Right atrium auricular region (tissue), 2 donors: ENCODE measurements at places on chromosomes 11 and 22. TPM values are rescaled to one million over a fixed set of nuclear protein-coding genes. Genes with fewer than 3 reads are reported as not detected.

- H3K36me3 ChIP-seq = no peaks in the 10 kb centered on the region
- no peaks in the 10 kb centered on the region for H3K27me3 ChIP-seq
- H3K4me1 ChIP-seq = peaks cover 62% of the 10 kb centered on the region
Measured at GRCh38 chr11:125173556-125173955, 9.0 kb downstream of the PKNOX2 start.

GRCh38 chr11:115912484-115912945 is 408.3 kb upstream of the CADM1 start:
- H3K4me1 ChIP-seq = no peaks in the 10 kb centered on the region
- H3K27ac ChIP-seq = no peak overlapping the region
- no peak for DNase-seq

DNA sequence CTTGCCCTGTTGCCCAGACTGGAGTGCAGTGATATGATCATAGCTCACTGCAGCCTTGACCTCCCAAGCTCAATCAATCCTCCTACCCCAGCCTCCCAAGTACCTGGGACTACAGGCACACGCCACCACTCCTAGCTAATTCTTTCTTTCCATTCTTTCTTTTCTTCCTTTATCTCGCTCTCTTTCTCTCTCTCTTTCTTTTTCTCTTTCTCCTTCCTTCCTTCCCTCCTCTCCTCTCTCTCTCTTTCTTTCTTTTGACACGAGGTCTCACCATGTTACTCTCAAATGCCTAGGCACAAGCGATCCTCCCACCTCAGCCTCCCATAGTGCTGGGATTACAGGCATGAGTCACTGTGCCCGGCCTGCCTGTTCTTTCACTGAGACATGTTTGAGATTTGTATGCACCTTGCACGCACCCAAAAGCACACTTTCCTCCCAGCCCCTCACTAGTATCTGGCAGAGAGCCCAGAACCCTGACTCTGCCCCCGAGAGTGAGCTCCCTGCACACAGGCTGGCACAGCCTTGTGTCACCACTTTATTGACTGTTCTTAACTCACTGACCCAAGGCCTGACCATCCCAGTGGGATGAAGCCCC is 56.8 kb downstream of the CD6 start:
- H3K36me3 ChIP-seq = no peaks in the 10 kb centered on the region
- H3K4me3 ChIP-seq = no peak overlapping the region
- DNase-seq = no peak
- no peak overlapping the region for H3K27ac ChIP-seq
- H3K4me1 ChIP-seq = no peaks in the 10 kb centered on the region

DNA sequence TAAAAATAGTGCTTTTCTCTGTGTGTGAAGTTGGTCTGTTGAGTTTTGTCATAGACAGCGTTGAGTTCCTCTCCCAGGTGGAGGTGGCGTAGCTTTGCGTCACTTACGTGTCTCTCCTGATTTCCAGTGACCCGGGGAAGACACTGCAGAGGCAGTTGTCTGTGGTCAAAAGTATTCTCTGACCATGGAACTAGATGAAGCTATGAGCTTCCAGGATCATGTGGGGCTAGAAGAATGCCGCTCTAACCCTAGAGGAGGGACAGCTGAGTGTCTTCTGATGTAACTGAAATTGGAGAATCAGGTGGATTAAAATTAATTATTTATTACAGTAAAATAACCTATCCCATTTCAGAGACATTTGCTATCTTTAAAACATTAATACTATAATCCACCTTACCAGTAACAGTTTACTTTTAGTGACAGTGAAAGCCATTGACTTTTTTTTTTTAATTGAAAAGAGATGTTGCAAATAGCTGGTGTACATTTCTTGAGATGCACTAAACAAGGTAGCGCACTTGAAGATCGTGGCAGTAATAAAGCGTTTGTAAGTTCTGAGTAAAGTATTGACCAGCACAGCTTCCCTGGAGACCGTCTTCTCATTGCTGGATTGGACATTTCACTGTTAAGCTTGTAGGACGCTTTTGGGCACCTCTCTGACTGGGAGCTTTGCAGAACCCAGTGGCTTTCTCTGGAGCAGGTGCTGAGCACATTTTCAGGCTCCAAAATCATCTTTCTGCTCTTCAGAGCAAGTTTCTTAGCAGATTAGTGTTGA is 9.7 kb downstream of the CAT start:
- H3K36me3 ChIP-seq = peaks cover 35% of the 10 kb centered on the region
- no peaks in the 10 kb centered on the region for H3K27me3 ChIP-seq
- H3K27ac ChIP-seq = no peak overlapping the region
- H3K4me1 ChIP-seq = peaks cover 12% of the 10 kb centered on the region

DNA sequence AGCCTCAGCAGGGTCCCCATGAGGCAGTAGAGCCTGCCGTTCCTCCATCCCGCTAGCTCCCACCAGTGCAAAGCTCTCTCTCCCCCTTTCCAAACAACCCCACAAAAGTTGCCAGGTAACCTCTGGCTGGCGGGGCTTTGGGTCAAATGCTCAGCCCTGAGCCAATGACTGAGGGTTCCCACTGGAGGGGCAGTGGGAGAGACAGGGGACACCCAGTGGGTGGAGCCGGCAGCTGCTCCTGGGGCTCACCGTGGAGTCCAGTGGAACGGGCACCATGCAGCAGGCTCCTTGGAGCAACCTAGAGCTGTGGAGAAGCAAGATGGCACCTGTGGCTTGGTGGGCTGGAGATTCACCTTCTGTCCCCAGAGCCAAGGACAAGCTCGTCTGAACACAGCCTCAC is 25.0 kb upstream of the PPARA start:
- H3K4me1 ChIP-seq = no peaks in the 10 kb centered on the region
- H3K4me3 ChIP-seq = no peak overlapping the region
- H3K27ac ChIP-seq = no peak overlapping the region

DNA sequence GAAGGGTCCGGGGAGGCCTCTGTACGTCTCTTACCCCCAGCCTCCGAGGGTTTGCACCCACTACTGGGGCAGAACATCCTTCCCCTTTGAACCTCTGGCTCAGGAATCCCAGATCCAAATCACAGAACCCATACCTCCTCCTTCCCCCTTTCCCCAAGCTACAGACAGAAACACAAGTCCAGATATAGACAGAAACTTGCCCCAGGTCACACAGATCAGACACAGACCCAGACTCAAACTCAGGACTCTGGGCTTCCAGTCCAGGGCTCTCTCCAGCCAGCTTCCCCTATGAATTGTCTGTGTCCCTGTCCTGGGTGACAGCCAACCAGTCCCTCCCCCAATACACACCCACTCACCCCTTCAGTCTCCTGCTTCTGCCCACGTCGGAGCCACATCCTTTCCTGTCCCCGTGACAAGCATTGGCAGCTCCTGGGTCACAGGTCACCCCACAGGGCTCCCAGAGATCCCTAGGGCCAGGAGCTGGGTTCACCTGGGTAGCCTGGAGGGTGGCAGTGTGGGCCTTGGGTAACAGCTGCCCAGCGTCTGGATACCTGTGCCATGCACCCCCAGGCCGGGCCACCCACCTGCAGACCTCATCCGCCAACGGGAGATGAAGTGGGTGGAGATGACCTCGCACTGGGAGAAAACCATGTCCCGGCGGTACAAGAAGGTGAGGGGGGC is 772 bp downstream of the TBC1D10C start:
- H3K27ac ChIP-seq = no peak overlapping the region
- no peak for DNase-seq
- H3K4me1 ChIP-seq = peaks cover 50% of the 10 kb centered on the region
- peaks cover 2% of the 10 kb centered on the region for H3K36me3 ChIP-seq

- DNase-seq = peak; percentile 90
- H3K27me3 ChIP-seq = no peaks in the 10 kb centered on the region
- peak within 1 kb of the TSS; percentile 93 for H3K27ac ChIP-seq
Measured at GRCh38 chr22:31292236-31292989, at the start of gene PIK3IP1. PIK3IP1 (minus strand) TSS chr22:31292488; CDS start chr22:31292344, 144 bp downstream.

The BUD13 gene
- 6.6 TPM for total RNA-seq
